GM12878 (cell line): ENCODE measurements at places on chromosomes 12 and 14. TPM values are rescaled to one million over a fixed set of nuclear protein-coding genes. Genes with fewer than 3 reads are reported as not detected.

- no peak overlapping the region for H3K4me3 ChIP-seq
- no peak for DNase-seq
These were observed 65.0 kb downstream of the CHST11 start for GRCh38 chr12:104521731-104522130.

- no peak overlapping the region for H3K27ac ChIP-seq
- H3K36me3 ChIP-seq: no peaks in the 10 kb centered on the region
- H3K27me3 ChIP-seq: no peaks in the 10 kb centered on the region; the same call in 1 of the 2 replicates
- no peak for DNase-seq
These were observed 39.9 kb upstream of the BICDL1 start for GRCh38 chr12:119949145-119949544.

DNA sequence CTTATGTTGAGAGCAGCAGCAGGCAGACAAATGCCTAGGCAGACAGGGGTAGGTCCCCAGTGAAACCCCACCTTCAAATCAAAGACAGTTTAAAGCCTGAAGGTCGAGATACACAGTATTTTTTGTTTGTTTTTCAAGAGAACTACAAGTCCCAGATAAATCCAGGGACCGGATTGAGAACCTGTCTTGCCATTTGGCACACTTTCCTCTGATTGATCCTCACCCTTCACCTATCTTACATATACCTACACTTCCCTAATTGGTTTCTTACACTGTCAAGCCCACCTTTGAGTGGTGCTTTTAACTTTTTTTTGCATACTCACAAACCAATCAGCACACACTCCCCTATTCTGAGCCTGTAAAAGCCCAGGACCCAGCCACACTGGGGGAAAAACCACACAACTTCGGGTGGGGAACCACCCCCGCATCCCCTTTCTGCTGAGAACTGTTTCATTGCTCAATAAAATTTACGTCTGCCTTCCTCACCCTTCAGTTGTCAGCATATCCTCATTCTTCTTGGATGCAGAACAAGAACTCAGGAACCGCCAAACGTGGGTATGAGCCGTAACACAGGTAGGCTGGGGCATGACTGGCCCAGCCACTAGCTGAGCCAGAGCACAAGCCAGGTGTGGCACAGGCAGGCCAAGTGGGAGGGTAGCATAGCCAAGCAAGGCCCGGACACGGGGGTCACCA is 11.1 kb downstream of the DICER1 start:
- no peak overlapping the region for H3K4me3 ChIP-seq
- H3K27me3 ChIP-seq: no peaks in the 10 kb centered on the region
- no peak overlapping the region for H3K27ac ChIP-seq
- H3K36me3 ChIP-seq: no peaks in the 10 kb centered on the region
- DNase-seq: no peak
- H3K4me1 ChIP-seq: peaks cover 17% of the 10 kb centered on the region

GRCh38 chr12:121718653-121719239 is 6.2 kb downstream of the TMEM120B start:
- no peaks in the 10 kb centered on the region for H3K36me3 ChIP-seq
- H3K4me3 ChIP-seq: no peak overlapping the region
- H3K4me1 ChIP-seq: no peaks in the 10 kb centered on the region
- no peak for DNase-seq
- no peaks in the 10 kb centered on the region for H3K27me3 ChIP-seq
- no peak overlapping the region for H3K27ac ChIP-seq

GRCh38 chr14:99662846-99663245 is 17.9 kb downstream of the HHIPL1 start:
- H3K4me1 ChIP-seq: peaks cover 14% of the 10 kb centered on the region
- no peak for DNase-seq
- H3K27ac ChIP-seq: no peak overlapping the region

- no peaks in the 10 kb centered on the region for H3K36me3 ChIP-seq
- no peak for DNase-seq
- no peak overlapping the region for H3K4me3 ChIP-seq
- H3K27ac ChIP-seq: no peak overlapping the region
- H3K27me3 ChIP-seq: 0 out of 2 replicates have a peak, but pooled peaks cover 2% of the 10 kb centered on the region
These were observed 89.4 kb downstream of the SLC15A4 start for GRCh38 chr12:128734371-128734770.

GRCh38 chr12:100845095-100845494 is 50.5 kb downstream of the ANO4 start:
- no peak overlapping the region for H3K4me3 ChIP-seq
- DNase-seq: no peak
- H3K36me3 ChIP-seq: no peaks in the 10 kb centered on the region
- H3K4me1 ChIP-seq: no peaks in the 10 kb centered on the region
- H3K27me3 ChIP-seq: no peaks in the 10 kb centered on the region

DNA sequence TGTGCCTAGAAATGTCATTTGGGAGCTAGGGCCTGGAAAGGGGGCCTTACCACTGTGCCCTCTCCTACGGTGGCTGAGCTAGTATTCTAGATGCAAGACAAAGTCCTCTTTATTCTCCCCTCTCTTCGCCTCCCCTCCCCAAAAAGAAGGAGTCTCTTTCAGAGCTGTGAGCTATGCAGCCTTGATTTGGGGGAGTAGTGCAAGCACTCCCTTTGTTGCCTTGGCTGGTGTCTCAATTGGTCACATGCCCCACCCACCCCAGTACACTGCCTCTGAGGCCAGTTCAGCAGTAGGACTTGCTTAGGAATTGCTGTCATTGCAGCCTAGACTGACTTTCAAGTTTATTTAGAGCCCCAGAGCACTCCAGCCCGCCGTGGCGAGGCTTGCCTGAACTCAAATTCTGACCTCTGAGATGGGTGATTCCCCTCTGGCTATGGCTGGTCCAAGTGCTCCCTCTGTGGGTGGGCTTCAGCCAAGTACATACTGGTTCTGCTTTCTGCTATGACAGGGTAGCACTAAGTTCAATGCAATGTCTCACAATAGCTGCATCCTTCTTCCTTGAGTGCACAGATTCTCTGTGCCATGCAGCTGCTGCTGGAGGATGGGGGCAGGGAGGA is 37.0 kb upstream of the FBXO33 start:
- no peak overlapping the region for H3K4me3 ChIP-seq
- DNase-seq: no peak
- no peaks in the 10 kb centered on the region for H3K36me3 ChIP-seq
- H3K4me1 ChIP-seq: no peaks in the 10 kb centered on the region

DNA sequence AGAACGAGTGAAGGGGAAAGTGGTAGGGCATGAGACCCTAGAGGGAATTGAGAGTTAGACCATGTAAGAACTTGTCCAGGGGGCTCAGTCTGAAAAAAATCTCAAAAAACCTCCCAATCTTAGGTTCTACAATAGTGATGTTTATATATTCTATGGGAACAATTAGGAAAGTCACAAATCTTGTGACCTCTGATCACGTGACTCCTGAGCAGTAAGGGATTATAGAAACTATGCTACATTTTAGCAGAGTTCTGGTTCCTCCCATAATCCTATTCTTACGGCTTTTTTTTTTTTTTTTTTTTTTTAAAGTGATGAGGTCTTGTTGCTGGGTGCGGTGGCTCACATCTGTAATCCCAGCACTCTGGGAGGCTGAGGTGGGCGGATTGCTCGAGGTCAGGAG is 5.8 kb downstream of the ADCK1 start:
- H3K27ac ChIP-seq: no peak overlapping the region
- H3K4me3 ChIP-seq: no peak overlapping the region
- no peaks in the 10 kb centered on the region for H3K36me3 ChIP-seq
- no peaks in the 10 kb centered on the region for H3K27me3 ChIP-seq
- no peak for DNase-seq

Gene LRRC74A
- not detected in 2 replicates for polyA plus RNA-seq

Gene TAS2R8
- not detected in 2 replicates for polyA plus RNA-seq

Gene DPPA3
- polyA plus RNA-seq: not detected in 2 replicates

Gene CLEC14A
- not detected in 2 replicates for polyA plus RNA-seq
